Esophagus (tissue), 2 donors: ENCODE measurements at places on chromosomes 2 and 18. TPM values are rescaled to one million over a fixed set of nuclear protein-coding genes. Genes with fewer than 3 reads are reported as not detected.

The RNU2-63P gene
- not detected for polyA plus RNA-seq

The CTAGE1 gene
- not detected for polyA plus RNA-seq

The ATP6V1B1 gene
- polyA plus RNA-seq, result 0.88 TPM

The CIB4 gene
- polyA plus RNA-seq, result not detected

The CHPF gene
- polyA plus RNA-seq, result 20.2 TPM

The PLGLB1 gene
- polyA plus RNA-seq, result 4.5 TPM

The MAP2 gene
- polyA plus RNA-seq, result 5.2 TPM

The CDC42EP3 gene
- polyA plus RNA-seq, result 2.0 TPM

The KCTD1 gene
- 51.8 TPM for polyA plus RNA-seq

The POTEE gene
- polyA plus RNA-seq, result not detected

The FOXD4L1 gene
- polyA plus RNA-seq, result 0.22 TPM

The LYG2 gene
- polyA plus RNA-seq, result not detected

The SNORC gene
- 1.0 TPM for polyA plus RNA-seq

The CLEC4F gene
- 0.51 TPM for polyA plus RNA-seq

The PRKAG3 gene
- 0.02 TPM for polyA plus RNA-seq

The SCN9A gene
- polyA plus RNA-seq, result 0.10 TPM

The NAT8 gene
- not detected for polyA plus RNA-seq

The HRH4 gene
- polyA plus RNA-seq, result not detected

The ACADL gene
- 0.56 TPM for polyA plus RNA-seq

The DQX1 gene
- 7.3 TPM for polyA plus RNA-seq

The EGR4 gene
- not detected for polyA plus RNA-seq

The SCN1A gene
- polyA plus RNA-seq, result not detected

The CAVIN2 gene
- 6.5 TPM for polyA plus RNA-seq

The CFAP210 gene
- polyA plus RNA-seq, result 0.08 TPM

The SULT1C2 gene
- polyA plus RNA-seq, result not detected

The UGT1A1 gene
- polyA plus RNA-seq, result 2.0 TPM

The GREB1L gene
- 0.31 TPM for polyA plus RNA-seq

The PNPT1 gene
- 7.4 TPM for polyA plus RNA-seq

The PAIP2B gene
- polyA plus RNA-seq, result 5.0 TPM

The DCDC2C gene
- polyA plus RNA-seq, result not detected

The AGAP1 gene
- polyA plus RNA-seq, result 4.9 TPM

The STON1 gene
- polyA plus RNA-seq, result 3.8 TPM

The SLC25A12 gene
- 8.9 TPM for polyA plus RNA-seq

The ANKMY1 gene
- polyA plus RNA-seq, result 4.8 TPM

The ACOXL gene
- not detected for polyA plus RNA-seq

The COX5B gene
- polyA plus RNA-seq, result 442 TPM

The ACTR3 gene
- polyA plus RNA-seq, result 57.2 TPM

The RANBP2 gene
- 10.1 TPM for polyA plus RNA-seq

The SH2D6 gene
- 0.07 TPM for polyA plus RNA-seq

The FAP gene
- polyA plus RNA-seq, result 0.95 TPM

The C1GALT1C1L gene
- 0.26 TPM for polyA plus RNA-seq

The ZC3H6 gene
- 0.61 TPM for polyA plus RNA-seq

The YIPF4 gene
- polyA plus RNA-seq, result 24.4 TPM

The CD8B2 gene
- polyA plus RNA-seq, result 0.06 TPM

The C2orf78 gene
- not detected for polyA plus RNA-seq
